Cardiac fibroblast (primary cell): ENCODE measurements at places on chromosomes 2 and 18.

- DNase-seq, result no peak
Measured at GRCh38 chr2:114812261-114812660, 369.8 kb downstream of the DPP10 start.

DNA sequence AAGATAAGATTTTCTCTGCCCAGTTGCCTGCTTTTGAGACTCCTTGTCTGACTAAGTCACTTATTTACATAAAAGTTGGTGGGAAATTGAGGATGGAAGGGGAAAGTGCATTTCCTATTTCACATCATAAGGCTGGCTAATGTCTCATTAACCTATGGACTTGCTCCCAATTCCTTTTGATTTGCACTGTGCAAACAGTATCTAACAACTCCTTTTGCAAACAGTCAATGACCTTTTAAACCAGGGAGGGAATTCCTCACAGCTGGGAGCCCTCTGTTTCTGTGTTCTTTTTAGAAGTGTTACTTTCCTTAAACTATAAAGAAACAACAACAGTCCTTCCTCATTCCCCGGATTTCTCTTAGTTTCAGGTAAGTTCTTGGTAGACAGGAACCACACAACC lies 272.8 kb downstream of the RND3 start:
- DNase-seq, result no peak

DNA sequence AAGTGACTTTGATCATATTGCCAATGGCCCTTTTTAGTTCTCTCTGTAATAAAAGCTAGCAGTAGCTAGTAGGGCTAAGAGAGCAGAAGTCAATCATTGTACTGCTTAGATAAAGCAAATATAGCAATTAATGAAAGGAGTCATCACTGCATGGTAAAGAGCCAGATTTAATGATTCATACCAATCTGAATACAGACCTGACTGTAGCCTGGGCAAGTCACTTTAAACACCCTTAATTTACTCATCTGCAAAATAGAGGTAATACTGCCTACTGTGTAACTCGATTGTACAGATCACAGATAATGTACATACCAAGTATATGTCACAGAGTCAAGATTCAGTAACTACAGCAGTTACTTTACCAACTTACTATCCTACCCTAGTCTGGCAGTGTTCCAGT lies 63.6 kb downstream of the ASXL2 start:
- no peak for DNase-seq

DNA sequence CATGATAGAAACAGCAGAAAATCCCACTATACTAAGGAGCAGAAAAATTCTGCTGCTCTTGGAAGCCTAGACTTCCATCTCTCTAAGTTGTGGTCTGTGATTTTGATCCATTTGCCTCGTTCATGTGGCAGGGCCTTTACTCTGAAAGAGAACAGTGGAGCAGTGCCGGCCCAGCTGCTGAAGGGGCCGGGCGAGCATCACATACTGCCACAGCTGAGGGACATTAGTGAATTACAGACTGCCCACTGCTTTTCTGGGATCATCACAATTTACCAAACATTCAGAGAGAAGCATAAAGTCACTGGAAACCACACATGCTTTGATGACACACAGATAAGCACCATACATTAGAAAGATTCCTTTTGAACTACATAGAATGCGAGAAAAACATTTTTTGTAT lies 217.0 kb upstream of the BOD1L2 start:
- DNase-seq, result no peak

- no peak for DNase-seq
Measured at GRCh38 chr2:136122661-136123060, 4.7 kb upstream of the CXCR4 start.

GRCh38 chr18:23723121-23723520 lies 33.9 kb downstream of the LAMA3 start:
- DNase-seq, result peak; percentile 54

DNA sequence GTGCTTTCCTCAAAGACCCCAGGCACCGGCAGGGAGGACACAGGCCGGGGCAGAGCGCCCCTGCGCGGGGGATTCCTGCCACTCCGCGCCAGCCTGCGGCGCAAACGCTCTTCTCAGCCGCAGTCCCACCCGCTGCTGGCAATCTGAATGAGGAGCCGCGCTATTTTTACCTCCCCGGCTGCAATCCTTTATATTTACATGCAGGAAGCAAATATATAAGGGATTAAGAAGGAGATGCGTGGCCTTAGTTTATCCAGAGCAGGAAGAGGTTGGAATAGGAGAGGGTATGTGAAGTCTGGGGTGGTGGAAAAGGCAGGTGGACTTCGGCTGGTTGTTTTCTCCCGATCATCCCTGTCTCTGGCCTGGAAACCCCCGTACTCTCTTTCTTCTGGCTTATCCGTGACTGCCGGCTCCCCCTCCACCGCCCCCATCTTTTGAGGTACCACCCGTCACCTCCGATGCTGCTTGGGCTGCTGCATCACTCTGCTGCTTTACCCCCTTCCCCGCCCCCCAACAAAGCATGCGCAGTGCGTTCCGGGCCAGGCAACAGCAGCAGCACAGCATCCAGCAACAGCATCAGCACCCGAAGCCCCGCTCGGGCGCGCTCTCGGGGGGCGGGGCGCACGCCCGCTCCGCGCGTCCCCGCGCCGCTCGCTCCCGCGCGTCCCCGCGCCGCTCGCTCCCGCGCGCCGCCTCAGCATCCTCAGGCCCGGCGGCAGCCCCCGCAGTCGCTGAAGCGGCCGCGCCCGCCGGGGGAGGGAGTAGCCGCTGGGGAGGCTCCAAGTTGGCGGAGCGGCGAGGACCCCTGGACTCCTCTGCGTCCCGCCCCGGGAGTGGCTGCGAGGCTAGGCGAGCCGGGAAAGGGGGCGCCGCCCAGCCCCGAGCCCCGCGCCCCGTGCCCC lies at the start of gene ADAM23:
Gene ADAM23, plus strand, starts transcription at position 700 of the 902 bp plus-strand sequence. CDS start 335 bp downstream, outside the sequence.
- DNase-seq, result peak; percentile 32

DNA sequence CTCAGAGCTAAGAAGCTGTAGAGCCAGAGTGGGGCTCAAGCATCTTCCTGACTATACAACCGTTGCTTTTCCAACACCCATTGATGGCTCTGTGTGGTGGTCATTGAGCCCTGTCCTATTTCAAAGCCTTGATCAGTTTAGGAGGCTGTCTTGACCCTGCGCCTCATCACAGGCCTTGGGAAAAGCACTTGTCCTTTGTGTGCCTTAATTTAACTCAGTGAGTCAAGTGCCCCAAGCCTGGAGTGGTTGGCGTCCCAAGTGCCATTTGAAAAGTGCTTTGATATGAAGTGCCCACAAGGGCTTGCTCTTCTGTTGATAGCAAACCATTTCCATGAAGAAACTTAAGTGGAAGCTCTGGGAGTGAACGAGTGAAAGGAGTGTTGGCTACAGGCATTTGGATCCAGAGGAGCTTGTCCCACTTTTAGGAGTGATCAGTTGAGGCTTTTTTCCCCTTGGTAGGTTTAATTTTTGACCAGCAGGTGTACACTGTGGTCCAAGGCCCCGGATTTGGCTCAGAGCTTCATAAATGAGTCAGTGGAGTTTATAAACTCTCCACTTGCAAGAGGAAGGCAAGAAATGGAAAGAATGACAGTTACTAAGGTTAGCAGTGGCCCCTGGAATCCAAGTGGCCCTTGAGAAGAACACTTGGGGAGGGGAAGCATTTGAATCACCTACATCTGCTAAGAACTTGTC lies 50.3 kb downstream of the ACTR2 start:
- no peak for DNase-seq

DNA sequence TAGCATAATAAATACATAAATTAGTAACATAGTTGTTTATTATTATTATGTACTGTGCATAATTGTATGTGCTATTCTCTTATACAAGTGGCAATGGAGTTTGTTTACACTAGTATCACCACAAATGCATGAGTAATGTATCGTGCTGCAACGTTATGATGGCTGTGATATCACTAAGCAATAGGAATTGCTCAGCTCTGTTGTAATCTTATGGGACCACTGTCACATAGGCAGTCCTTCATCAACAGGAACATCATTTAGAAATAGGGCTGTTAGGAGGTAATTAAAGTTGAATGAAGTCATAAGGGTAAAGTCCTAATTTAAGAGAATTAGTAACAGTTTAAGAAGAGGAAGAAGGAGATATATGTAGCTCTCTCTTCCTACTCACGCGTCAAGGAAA lies 33.8 kb downstream of the TEX51 start:
- DNase-seq, result peak; percentile 6

DNA sequence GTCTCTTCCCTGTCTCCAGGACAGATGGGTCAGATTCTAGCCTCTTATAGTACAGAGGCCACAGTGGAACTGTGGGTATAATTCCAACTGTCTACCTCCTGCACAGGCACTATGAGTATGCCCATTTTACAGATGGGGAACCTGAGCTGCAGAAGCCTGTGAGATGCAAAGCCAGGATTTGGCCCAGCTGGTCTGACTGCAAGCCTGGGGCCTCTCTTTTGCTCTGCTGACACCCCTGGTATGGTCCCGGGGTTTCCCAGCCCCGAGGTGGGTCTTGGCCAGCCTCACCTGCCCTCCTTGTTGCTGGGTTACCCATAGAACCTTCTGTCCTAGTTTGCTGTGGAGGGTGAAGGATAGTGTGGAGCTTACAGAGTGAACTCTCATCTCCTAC lies 9.8 kb downstream of the HS6ST1 start:
- no peak for DNase-seq

DNA sequence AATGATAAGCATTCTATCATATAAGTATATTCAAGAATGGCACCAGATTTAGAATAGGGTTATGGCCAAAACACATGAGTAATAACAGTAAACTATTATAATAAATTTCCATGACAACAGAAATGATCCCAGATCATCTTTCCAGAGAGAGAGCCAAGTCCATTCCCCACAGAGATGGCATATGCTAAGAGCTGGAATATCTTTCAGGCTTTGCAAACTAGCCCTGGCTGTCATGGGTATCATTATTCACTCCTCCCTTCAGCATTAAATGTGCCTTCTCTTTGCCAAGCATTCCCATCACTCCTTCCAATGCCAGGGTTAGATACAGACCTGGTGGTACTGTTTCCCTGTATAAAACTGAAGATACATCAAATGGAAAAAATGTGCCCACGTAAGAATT lies 10.9 kb downstream of the FEZ2 start:
- no peak for DNase-seq

DNA sequence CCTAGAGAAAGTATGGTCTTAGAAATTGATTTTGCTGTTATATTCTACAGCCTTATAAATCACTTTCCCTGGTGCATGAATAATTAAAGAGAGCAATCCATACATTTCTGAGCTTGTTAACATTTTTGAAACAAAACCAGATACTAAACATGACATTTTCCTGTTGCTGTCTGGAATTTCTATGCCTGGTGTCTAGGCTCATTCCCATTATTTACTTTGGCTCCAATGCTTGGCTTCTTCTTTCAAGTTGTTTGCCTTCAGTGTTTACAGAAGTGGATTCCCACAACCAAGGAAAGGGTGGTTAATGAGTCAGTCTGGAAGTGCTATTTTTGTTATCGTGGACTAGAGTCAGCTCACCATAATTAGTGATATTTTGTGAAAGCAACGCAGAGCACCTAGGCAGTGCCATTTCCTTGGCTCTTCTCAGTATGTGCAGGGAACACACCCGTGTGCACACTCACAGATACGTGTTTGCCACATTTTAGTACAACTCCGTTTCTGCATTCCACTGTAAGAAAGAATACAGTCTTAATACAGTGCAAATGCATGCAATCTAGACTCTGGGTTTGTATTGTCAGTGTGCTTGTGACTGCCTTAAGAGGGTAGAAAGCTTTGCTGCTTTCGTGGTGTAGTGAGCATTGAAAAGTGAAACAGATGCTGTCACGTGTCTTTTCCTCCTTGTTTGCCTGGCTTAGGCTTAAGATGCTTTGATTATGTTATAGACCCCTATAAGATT lies 185.0 kb upstream of the RASGRP3 start:
- peak; percentile 79 for DNase-seq

- no peak for DNase-seq
Measured at GRCh38 chr2:56656826-56657225, 473.0 kb downstream of the CCDC85A start.

DNA sequence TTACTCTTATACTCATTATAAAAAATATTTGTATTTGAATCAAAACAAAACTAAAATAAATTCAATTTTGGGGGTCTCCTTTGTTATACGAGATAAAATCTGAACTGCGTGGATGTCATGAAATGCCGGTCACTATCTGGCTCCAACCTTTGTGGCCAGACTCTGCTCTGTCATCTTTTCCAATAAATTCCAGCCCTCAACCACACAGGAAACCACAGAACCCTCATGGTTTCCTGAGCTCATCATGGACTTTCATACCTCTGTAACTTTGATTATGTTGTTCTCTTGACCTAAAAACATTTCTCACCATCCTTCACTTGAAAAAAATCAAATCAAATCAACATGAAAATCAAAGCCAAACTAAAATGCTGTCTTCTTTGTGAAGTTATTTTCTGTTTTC lies 724.7 kb downstream of the METTL4 start:
- peak; percentile 1 for DNase-seq

DNA sequence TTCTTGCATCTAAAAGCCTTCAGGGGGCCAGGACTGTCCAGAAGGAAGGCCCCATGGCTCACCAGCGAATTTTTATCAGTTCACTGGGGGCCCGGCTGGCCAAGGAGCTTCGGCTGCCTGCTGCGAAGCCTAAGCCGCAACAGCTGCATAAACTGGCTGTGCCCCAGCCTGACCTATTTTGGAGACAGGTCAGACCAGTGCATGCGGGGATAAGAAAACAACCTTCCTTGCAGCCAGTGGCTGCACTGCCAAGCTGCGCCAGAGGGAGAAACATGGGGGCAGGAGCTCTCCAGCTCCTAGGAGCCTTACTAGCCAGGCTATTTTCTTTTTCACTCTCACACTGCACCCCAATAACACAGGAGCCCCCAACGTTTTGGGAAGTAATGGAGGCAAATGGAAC lies 15.2 kb downstream of the PAX3 start:
- DNase-seq, result no peak

- DNase-seq, result no peak
Measured at GRCh38 chr2:84231478-84231877, 227.6 kb downstream of the SUCLG1 start.

GRCh38 chr2:236813766-236814165 lies 244.1 kb downstream of the ACKR3 start:
- no peak for DNase-seq

DNA sequence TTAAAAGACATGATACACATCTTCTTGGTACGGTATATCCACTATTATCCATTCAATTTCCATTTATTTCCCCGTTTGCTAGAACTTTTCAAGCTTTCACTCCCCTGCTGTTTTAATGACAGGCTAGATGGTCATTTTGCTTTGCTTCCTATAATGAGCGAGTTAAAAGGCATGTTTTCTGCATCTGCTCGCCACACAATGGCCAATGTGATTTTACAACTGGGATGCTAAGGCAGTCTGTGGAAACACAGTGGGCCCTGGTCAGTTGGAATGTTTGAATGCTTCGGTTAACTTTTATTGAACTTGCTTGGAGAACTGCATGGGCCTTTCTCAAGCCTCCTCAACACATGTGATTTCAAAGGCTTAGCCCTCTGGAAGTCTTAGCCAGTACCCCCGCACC lies 48.4 kb upstream of the TNP1 start:
- no peak for DNase-seq

GRCh38 chr18:79339094-79339908 lies 56.4 kb upstream of the NFATC1 start:
- DNase-seq, result no peak

- DNase-seq, result no peak
Measured at GRCh38 chr2:3132966-3133365, 244.7 kb downstream of the EIPR1 start.

- no peak for DNase-seq
Measured at GRCh38 chr2:8837795-8838140, 355 bp upstream of the KIDINS220 start.

- DNase-seq, result peak; percentile 90
Measured at GRCh38 chr2:102268510-102269199, 42.7 kb upstream of the IL1RL1 start.

GRCh38 chr2:69033461-69034095 lies 20.6 kb downstream of the ANTXR1 start:
- DNase-seq, result peak; percentile 39

GRCh38 chr2:24121469-24121868 lies 1.7 kb downstream of the PFN4 start:
- no peak for DNase-seq

GRCh38 chr2:153232464-153232863 lies 246.1 kb downstream of the RPRM start:
- DNase-seq, result no peak
